ENCODE measurements at places on chromosomes 6 and 20.

- no peak for DNase-seq
Observed at GRCh38 chr20:14295238-14295637, 42.2 kb downstream of the FLRT3 start.

GRCh38 chr6:108850669-108851465 is 2.6 kb downstream of the ARMC2 start:
- DNase-seq: no peak

DNA sequence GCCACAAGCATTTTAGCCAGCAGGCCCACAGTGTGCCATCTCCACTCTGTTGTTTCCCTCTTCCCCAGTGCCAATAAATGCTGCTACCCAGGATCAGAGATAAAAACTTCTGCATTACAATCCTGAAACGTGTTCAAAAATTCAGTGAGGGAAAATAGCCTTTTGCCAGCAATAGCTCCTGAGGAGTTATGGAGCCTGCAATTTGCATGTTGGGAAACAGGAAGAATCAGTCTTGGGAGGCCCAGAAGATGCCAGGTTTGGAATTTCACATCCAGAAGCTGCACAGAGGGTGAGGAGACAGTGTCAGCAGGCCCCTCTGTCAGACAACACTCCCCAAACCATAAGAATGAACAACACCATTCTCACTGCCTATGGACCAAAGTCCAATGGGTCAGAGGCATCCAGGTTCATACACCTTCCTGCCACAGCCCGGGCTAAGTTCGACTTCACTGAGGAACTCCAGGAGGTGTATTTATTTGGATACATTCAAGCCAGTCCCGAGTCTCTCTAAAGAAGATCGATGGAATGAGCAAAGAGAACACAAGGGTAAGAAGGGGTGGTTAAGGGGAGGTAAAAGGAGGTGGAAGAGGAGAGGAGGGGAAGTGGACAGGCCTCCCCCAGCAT is 20.8 kb downstream of the RRBP1 start:
- DNase-seq: no peak

- DNase-seq: no peak
Observed at GRCh38 chr6:51743999-51744398, 343.4 kb downstream of the PKHD1 start.

DNA sequence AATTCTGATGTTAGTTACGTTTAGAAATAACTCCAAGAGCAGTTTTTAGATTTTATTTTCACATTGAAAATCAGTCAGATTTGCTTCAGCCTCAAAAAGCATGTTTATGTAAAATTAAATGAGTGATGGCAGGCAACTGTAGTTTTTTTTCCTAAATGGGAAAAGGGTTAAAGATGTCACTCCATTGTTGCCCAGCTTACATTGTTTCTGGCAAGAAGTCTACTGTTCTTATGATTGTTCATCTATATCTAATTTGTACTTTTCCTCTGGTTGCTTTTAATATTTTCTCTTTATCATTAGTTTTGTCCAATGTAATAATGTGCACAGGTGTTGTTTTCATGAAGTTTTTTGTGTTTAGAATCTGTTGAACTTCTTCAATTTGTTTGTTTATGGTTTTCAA is 6.7 kb upstream of the TTK start:
- no peak for DNase-seq
